Activated CD8-positive, alpha-beta T cell treated with anti-CD3 and anti-CD28 coated beads for 36 hours (primary cell): ENCODE measurements at places on chromosomes 4 and X. TPM values are rescaled to one million over a fixed set of nuclear protein-coding genes. Genes with fewer than 3 reads are reported as not detected.

DNA sequence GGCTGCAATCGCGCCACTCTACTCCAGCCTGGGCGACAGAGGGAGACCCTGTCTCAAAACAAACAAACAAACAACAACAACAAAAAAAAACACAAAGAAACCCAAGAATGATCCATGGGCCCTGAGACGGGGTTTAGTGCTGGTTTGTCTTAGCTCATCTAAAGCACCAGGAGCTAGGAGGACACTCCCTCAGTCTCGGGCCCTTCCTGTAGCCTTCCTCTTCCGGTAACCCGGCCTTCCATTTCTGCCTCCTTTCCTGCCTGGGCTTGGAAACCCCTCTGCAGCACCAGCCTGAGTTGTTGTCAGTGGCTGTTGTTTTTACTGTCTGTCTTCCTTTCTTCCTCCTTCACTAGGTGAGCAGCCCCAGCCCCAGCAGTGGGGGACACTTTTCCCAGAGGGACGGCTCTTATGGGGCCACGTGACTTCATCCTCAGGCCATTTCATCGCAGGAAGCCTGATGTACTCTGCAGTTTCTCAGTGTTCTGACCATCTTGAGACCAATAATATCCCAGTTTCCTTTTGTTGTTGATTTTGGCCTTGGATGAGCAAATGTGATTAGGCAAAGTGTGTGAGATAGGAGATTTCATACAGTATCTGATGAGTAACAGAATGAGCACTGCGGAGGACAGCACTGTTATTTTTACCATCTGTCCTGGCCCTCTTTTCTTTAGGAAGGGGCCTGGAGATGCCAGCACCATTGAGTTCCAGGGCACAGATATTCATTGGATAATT, 90.1 kb downstream of the ANAPC4 start:
- H3K27ac ChIP-seq = no peak overlapping the region
- DNase-seq = no peak
- no peaks in the 10 kb centered on the region for H3K36me3 ChIP-seq
- no peaks in the 10 kb centered on the region for H3K27me3 ChIP-seq
- no peaks in the 10 kb centered on the region for H3K4me1 ChIP-seq
- H3K4me3 ChIP-seq = no peak overlapping the region

GRCh38 chr4:182973941-182974340, 56.8 kb upstream of the DCTD start:
- H3K36me3 ChIP-seq = no peaks in the 10 kb centered on the region
- DNase-seq = no peak
- H3K27ac ChIP-seq = no peak overlapping the region
- peaks cover 9% of the 10 kb centered on the region for H3K4me1 ChIP-seq
- H3K27me3 ChIP-seq = peaks cover 29% of the 10 kb centered on the region
- H3K4me3 ChIP-seq = no peak overlapping the region

GRCh38 chr4:149292425-149293007, 523.1 kb downstream of the IQCM start:
- H3K4me3 ChIP-seq = no peak overlapping the region
- H3K27ac ChIP-seq = no peak overlapping the region
- no peaks in the 10 kb centered on the region for H3K27me3 ChIP-seq
- H3K36me3 ChIP-seq = no peaks in the 10 kb centered on the region
- DNase-seq = no peak

DNA sequence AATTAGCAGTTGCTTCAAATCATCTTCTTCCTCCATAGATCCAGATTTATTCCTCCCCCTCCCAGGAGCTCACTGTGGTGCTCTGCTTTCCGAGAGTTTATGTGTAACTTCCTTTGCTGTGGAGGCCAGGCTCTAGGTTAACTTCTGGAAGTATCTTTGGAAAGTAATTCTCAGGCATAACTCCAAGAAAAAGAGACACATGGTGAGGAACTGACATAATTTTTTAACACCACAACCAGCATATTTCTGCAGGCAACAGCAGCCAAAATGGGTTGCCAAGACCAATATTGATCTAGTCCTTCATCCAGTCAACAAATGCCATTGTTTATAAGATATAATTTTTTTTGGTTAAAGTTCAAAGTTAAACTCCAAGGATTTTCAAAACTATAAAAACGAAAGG, 114.5 kb upstream of the RBPJ start:
- H3K4me3 ChIP-seq = no peak overlapping the region
- no peak for DNase-seq
- no peak overlapping the region for H3K27ac ChIP-seq
- H3K27me3 ChIP-seq = peaks cover 15% of the 10 kb centered on the region
- H3K36me3 ChIP-seq = peaks cover 1% of the 10 kb centered on the region
- H3K4me1 ChIP-seq = peaks cover 19% of the 10 kb centered on the region

The PWWP3B gene
- total RNA-seq = not detected

- H3K27me3 ChIP-seq = peaks cover 15% of the 10 kb centered on the region
- no peaks in the 10 kb centered on the region for H3K36me3 ChIP-seq
- H3K27ac ChIP-seq = no peak overlapping the region
- H3K4me1 ChIP-seq = no peaks in the 10 kb centered on the region
Observed at GRCh38 chrX:151973851-151974335, 583 bp downstream of the GABRE start.

The UGT2B15 gene
- total RNA-seq = not detected

DNA sequence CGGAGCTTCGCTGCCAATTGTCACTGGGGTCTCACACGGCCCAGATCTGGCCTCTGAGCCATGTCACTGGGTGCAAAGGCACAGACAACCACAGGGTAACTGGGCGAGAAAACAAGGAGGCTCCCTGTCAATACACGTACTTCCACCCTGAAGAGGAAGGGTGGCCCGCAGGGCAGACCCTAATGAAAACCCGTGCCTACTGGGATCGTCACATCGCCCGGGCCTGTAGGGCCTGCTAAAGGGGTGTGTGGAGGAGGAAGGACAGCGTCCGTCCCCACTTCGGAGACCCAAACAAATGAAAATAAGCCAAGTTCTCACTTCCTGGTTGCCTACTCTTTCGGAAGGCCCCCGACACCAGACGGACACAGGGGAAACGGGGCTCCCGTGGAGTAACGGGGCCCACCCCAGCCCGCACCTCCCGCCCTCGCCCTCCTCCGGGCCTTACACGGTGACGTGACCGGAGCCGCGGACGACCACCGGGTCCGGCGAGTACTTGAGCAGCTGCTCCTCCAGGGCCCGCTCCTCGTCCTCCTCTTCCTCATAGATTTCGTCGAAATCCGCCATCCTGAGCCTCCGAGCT, 578 bp downstream of the CHIC2 start:
- peak; percentile 34 for DNase-seq
- H3K4me1 ChIP-seq = peaks cover 42% of the 10 kb centered on the region
- H3K27me3 ChIP-seq = no peaks in the 10 kb centered on the region
- H3K27ac ChIP-seq = peak overlapping the region; percentile 96
- H3K36me3 ChIP-seq = peaks cover 13% of the 10 kb centered on the region

The STARD8 gene
- 0.36 TPM for total RNA-seq

The DCAF12L1 gene
- total RNA-seq = not detected

GRCh38 chrX:108217876-108218275, 126.3 kb downstream of the ATG4A start:
- no peak for DNase-seq
- no peak overlapping the region for H3K4me3 ChIP-seq

The RBM46 gene
- not detected for total RNA-seq

DNA sequence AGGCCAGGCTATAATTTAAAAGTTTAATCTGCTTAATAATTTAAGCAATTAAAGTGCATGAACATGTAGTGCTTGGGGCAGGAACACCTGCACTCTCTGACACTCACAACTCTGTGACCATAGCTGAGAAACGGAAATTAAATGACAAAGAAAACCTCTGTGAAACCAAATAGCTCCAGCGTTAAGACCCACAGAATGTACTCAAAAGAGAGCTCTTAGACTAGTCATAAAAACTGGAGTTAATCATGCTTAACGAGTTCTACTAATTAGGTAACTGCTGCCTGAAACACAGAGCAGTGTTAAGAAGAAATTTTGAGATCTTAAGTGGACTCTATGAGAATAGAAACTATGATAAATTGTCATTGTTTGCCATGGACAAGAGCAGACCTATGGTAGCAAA, 174.4 kb upstream of the SPIN4 start:
- H3K27me3 ChIP-seq = no peaks in the 10 kb centered on the region
- peaks cover 20% of the 10 kb centered on the region for H3K36me3 ChIP-seq
- peaks cover 4% of the 10 kb centered on the region for H3K4me1 ChIP-seq
- H3K4me3 ChIP-seq = no peak overlapping the region
- H3K27ac ChIP-seq = no peak overlapping the region
- no peak for DNase-seq

- no peaks in the 10 kb centered on the region for H3K4me1 ChIP-seq
- H3K36me3 ChIP-seq = no peaks in the 10 kb centered on the region
- no peak overlapping the region for H3K27ac ChIP-seq
- H3K27me3 ChIP-seq = no peaks in the 10 kb centered on the region
- no peak overlapping the region for H3K4me3 ChIP-seq
- DNase-seq = no peak
Observed at GRCh38 chrX:63058204-63058603, 292.9 kb downstream of the SPIN4 start.

The CCDC158 gene
- not detected for total RNA-seq

- DNase-seq = no peak
- H3K27me3 ChIP-seq = peaks cover 6% of the 10 kb centered on the region
- no peaks in the 10 kb centered on the region for H3K36me3 ChIP-seq
- peaks cover 7% of the 10 kb centered on the region for H3K4me1 ChIP-seq
Observed at GRCh38 chr4:3363411-3364141, 70.8 kb downstream of the RGS12 start.

- no peaks in the 10 kb centered on the region for H3K36me3 ChIP-seq
- peaks cover 6% of the 10 kb centered on the region for H3K4me1 ChIP-seq
- no peak overlapping the region for H3K4me3 ChIP-seq
- H3K27me3 ChIP-seq = no peaks in the 10 kb centered on the region
- no peak overlapping the region for H3K27ac ChIP-seq
Observed at GRCh38 chrX:128781506-128781905, 729.3 kb upstream of the ACTRT1 start.

DNA sequence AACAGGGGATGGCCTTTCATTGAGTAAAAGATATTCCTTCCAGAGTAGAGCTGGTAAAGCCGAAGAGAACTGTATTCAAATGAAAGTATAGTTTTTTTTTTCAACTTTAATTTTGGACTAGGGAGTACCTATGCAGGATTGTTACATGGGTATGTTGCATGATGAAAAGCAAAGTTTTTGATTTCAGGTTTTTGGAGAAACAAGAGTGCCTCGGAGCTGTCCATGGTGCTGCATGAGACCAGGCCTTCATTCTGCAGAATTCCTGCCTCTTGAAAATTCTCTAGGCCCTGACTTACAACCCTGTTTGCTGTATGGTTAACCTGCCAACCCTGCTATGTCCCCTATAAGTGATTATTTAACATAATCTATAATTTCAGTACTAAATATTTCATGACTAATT, 1065.7 kb upstream of the FTHL17 start:
- H3K4me1 ChIP-seq = no peaks in the 10 kb centered on the region
- no peak overlapping the region for H3K4me3 ChIP-seq
- H3K27ac ChIP-seq = no peak overlapping the region
- peak; percentile 1 for DNase-seq
- no peaks in the 10 kb centered on the region for H3K36me3 ChIP-seq
- no peaks in the 10 kb centered on the region for H3K27me3 ChIP-seq

The EDA gene
- total RNA-seq = 0.92 TPM

The ARHGAP4 gene
- 130 TPM for total RNA-seq

The KLF8 gene
- 1.2 TPM for total RNA-seq

- DNase-seq = no peak
- no peak overlapping the region for H3K4me3 ChIP-seq
- no peak overlapping the region for H3K27ac ChIP-seq
- H3K4me1 ChIP-seq = no peaks in the 10 kb centered on the region
- peaks cover 11% of the 10 kb centered on the region for H3K27me3 ChIP-seq
- H3K36me3 ChIP-seq = no peaks in the 10 kb centered on the region
Observed at GRCh38 chrX:151153086-151153485, 23.3 kb upstream of the GPR50 start.

The WDR17 gene
- total RNA-seq = 1.5 TPM

DNA sequence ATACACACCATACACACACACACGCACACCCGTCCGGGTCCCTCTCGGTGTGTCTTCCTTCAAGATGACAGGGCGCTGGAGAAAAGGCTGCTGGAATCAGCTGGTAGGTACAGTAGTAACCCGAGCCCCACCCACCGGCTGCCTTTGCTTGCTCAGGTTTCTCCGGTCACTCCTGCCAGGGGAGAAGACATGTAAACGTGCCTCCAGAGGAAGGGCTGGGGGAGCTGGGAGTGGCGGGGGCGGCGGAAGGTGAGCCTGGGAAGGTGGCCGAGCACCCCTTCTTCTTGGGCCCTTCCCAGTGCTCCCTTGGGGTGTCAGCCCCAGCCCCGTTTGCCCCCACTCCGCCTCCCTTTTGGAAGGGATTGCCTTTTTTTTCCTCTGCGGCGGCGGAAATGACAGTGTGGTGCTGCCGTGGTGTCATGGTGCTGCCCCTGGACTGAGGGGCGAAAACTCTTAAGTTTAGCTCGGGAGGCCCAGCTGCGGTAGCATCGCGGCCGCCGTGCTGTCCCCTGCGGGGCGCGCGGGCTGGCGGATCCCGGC, at the start of gene MID2:
Gene MID2, plus strand, starts transcription at position 169 of the 540 bp plus-strand sequence. CDS start 561 bp downstream, outside the sequence.
- H3K27me3 ChIP-seq = peaks cover 5% of the 10 kb centered on the region
- H3K27ac ChIP-seq = peak within 1 kb of the TSS; percentile 78
- H3K36me3 ChIP-seq = no peaks in the 10 kb centered on the region
- peaks cover 35% of the 10 kb centered on the region for H3K4me1 ChIP-seq
- DNase-seq = peak; percentile 73

DNA sequence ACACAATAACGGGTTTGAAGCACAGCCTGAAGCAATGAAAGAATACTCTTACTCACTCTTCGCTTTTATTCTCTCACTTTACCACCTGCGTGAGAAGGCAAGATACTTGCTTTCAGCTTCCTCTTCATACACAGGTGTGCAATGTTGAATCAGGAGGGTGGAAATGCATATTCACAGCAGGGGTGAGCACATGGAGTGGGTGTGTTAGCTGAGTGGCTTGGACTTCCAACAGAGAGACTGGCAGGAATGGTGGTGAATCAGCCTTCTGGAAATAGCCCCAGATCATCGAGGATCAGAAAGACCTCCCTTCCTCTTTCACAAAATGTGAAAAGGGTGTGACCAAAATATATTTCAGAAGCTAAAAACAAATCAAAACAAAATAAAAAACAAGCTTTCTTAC, 521.2 kb downstream of the STIM2 start:
- no peak overlapping the region for H3K4me3 ChIP-seq
- no peaks in the 10 kb centered on the region for H3K36me3 ChIP-seq
- DNase-seq = no peak
- H3K27ac ChIP-seq = no peak overlapping the region
- H3K27me3 ChIP-seq = no peaks in the 10 kb centered on the region

The CNKSR2 gene
- 8.3 TPM for total RNA-seq

DNA sequence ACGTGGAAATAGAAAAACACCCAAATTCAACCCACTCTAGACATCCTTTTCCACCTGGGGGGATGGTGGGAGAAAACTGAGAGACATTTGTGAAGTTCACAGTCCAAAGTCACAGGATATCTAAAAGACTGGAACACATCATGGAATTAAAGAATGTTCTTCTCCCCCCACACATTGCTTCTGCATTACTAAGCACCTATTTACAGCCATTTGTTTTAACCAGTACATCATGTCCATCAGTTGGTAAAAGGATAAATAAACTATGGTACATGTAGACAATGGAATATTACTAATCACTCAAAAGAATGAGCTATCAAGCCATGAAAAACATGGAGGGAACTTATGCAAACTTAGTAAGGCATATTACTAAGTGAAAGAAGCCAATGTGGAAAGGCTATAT, 185.5 kb upstream of the ANXA10 start:
- no peaks in the 10 kb centered on the region for H3K36me3 ChIP-seq
- no peak overlapping the region for H3K27ac ChIP-seq
- no peaks in the 10 kb centered on the region for H3K27me3 ChIP-seq
- no peaks in the 10 kb centered on the region for H3K4me1 ChIP-seq
- DNase-seq = no peak
